ENCODE measurements at places on chromosomes 13 and 19.
A peak's percentile ranks its signal among the peaks of the same experiment; 100 is the strongest.

GRCh38 chr19:802498-803098 lies 5.3 kb downstream of the PTBP1 start:
- peaks cover 57% of the 10 kb centered on the region for H3K36me3 ChIP-seq
- H3K27ac ChIP-seq: peak overlapping the region; percentile 20
- peak overlapping the region; percentile 59 for H3K4me3 ChIP-seq
- no peaks in the 10 kb centered on the region for H3K27me3 ChIP-seq
- no peak for DNase-seq
- H3K4me1 ChIP-seq: peaks cover 24% of the 10 kb centered on the region

DNA sequence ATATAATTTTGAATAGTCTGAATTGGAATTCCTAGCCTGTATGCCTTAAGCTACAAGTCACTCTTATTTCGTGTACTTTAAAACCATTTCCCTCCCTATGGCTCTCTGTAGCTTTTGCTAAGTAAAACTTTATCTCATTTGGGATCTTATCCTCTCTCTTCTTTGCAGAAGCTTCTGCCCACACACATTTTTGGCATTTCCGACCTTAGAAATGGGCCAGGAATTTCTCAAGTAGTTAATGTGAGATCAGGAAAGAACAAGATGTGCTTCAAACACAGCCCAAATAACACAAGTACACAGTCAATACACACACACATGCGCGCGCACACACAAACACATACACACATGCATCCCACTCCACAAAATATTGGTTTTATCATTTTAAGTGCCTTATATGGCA lies 931.0 kb upstream of the MIR17HG start:
- DNase-seq: no peak
- no peaks in the 10 kb centered on the region for H3K4me1 ChIP-seq
- H3K36me3 ChIP-seq: no peaks in the 10 kb centered on the region
- H3K4me3 ChIP-seq: no peak overlapping the region
- no peak overlapping the region for H3K27ac ChIP-seq
- H3K27me3 ChIP-seq: no peaks in the 10 kb centered on the region

DNA sequence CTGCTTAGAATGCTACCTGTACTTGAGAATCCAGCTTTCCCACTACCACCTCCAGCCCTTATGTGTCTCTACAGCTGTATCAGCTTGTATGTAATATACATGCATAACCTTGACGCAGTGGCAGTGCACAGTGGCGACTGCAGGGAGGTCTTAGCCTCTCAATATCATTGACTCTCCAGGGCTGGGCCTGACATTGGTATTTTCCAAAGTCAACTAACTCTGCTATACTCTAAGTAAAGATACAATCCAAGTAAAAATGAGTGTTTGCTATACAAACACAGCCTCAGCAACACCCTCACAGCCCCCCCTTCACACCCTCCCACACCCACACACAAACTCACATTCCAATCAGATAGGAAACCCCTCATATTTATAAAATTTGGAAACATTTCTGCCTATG lies 6.7 kb upstream of the UBL3 start:
- DNase-seq: no peak
- H3K4me3 ChIP-seq: no peak overlapping the region
- no peaks in the 10 kb centered on the region for H3K27me3 ChIP-seq
- H3K27ac ChIP-seq: no peak overlapping the region

- H3K4me1 ChIP-seq: no peaks in the 10 kb centered on the region
- peaks cover 17% of the 10 kb centered on the region for H3K27me3 ChIP-seq
- no peak overlapping the region for H3K27ac ChIP-seq
- no peaks in the 10 kb centered on the region for H3K36me3 ChIP-seq
- no peak overlapping the region for H3K4me3 ChIP-seq
- DNase-seq: no peak
Observed at GRCh38 chr13:77536358-77536757, 852 bp downstream of the SCEL start.

DNA sequence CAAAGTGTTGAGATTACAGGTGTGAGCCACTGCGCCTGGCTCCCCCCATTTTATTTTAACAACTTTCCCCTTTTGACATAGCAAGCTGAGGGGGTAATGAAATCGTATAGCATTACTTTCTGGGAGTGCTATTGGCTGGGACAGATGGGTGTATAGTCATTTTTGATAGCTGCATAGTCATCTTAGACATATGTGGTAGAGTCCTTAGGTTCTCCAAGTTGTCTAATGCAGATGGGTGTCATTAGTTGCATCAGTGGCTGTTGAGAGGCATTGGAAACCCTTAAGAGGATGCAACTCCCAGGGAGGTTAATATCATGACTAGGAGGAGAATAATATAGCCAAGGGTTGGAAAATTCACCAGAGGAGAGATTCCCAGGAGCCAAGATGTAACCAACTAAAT lies 28.6 kb upstream of the PNMA8B start:
- peak overlapping the region; percentile 12 for H3K27ac ChIP-seq
- peaks cover 8% of the 10 kb centered on the region for H3K36me3 ChIP-seq
- H3K4me3 ChIP-seq: no peak overlapping the region
- H3K27me3 ChIP-seq: no peaks in the 10 kb centered on the region
- peaks cover 25% of the 10 kb centered on the region for H3K4me1 ChIP-seq

GRCh38 chr13:78603240-78603957 lies at the start of gene POU4F1:
POU4F1 (minus strand) TSS chr13:78603552; CDS start chr13:78603326, 226 bp downstream.
- DNase-seq: peak; percentile 67
- peak within 1 kb of the TSS; percentile 86 for H3K4me3 ChIP-seq
- H3K36me3 ChIP-seq: peaks cover 6% of the 10 kb centered on the region
- H3K27me3 ChIP-seq: peaks cover 90% of the 10 kb centered on the region
- peaks cover 29% of the 10 kb centered on the region for H3K4me1 ChIP-seq

DNA sequence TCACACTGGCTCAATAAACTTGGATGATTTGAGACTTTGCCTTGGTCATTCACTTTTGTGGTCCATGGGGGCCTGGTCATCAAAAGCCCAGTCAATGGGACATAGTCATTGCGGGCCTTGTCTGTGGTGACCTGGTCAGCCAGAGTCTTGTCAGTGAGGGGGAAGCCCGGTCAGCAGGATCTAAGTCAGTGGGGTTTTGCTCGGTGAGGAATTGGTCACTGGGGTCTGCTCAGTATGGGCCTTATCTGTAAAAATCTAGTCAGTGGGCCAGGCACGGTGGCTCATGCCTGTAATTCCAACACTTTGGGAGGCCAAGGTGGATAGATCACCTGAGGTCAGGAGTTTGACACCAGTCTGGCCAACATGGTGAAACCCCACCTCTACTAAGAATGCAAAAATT lies 63.7 kb upstream of the TPM4 start:
- no peaks in the 10 kb centered on the region for H3K4me1 ChIP-seq
- no peak for DNase-seq
- no peaks in the 10 kb centered on the region for H3K36me3 ChIP-seq
- H3K27ac ChIP-seq: no peak overlapping the region
- peaks cover 2% of the 10 kb centered on the region for H3K27me3 ChIP-seq
- no peak overlapping the region for H3K4me3 ChIP-seq

DNA sequence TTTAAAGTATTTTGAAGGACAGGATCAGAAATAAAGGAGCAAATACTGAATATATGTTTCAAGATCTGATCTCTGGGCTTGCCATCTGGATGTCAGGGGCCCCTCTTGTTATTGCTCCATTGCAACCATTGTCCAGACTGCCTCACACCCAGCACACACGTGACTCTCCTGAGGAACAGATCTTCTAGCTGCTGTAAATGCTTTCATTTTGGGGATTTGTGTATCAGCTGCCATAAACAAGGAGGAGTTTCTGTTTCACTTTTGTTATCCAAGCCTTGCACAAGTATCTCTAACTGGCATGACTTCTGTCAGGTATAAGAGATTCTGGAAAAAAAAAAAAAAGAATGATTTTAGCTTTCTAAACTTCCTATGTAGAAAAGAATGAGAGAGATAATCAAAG lies 1624.1 kb upstream of the PRR20A start:
- no peaks in the 10 kb centered on the region for H3K4me1 ChIP-seq
- H3K27ac ChIP-seq: no peak overlapping the region
- H3K36me3 ChIP-seq: no peaks in the 10 kb centered on the region
- H3K4me3 ChIP-seq: no peak overlapping the region

DNA sequence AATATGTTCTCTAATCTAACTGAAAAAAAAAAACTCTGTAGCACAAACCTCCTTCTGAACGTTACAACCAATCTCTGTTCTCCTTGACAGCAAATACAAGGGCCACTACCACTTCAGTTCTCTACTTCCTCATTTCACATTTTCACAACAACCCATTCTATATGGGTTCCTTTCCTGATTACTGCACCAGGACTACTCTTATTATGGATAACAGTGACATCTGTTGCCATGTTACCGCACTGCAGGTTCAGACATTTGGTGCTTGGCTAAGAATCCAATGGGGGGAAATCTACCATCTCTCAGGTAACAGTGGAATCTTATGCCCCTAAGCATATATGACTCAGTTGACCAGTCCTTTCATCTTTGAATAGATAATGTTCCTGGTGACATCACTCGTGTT lies 11.6 kb upstream of the FPR3 start:
- no peak overlapping the region for H3K4me3 ChIP-seq
- H3K27me3 ChIP-seq: peaks cover 5% of the 10 kb centered on the region
- H3K27ac ChIP-seq: no peak overlapping the region
- DNase-seq: no peak

DNA sequence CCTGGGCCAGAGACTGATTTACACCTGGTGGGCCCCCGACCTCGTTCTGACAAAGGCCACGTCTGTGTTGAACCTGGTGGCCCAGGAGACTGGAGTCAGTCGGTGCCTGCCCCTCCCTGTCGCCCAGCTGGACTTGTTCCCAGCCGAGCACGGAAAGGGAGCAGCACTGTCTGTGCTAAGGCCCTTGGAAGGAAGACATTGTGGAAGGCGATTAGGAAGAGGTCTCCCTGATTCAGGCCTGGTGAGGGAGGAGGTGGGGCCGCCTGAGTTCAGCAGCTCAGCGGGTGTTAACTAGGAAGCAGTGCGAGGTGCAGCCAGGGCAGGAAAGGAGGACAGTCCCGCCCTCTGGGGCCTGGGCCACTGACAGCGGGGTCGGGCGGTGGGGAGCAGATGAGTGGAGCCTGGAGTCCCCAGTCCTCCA lies 64.7 kb downstream of the GPR12 start:
- H3K4me3 ChIP-seq: no peak overlapping the region
- no peak for DNase-seq
- peaks cover 3% of the 10 kb centered on the region for H3K4me1 ChIP-seq
- no peaks in the 10 kb centered on the region for H3K27me3 ChIP-seq
- no peaks in the 10 kb centered on the region for H3K36me3 ChIP-seq

GRCh38 chr19:2081873-2082810 lies 14.0 kb downstream of the MOB3A start:
- peaks cover 75% of the 10 kb centered on the region for H3K36me3 ChIP-seq
- peak overlapping the region; percentile 98 for H3K27ac ChIP-seq
- DNase-seq: peak; percentile 61
- H3K4me1 ChIP-seq: peaks cover 45% of the 10 kb centered on the region

DNA sequence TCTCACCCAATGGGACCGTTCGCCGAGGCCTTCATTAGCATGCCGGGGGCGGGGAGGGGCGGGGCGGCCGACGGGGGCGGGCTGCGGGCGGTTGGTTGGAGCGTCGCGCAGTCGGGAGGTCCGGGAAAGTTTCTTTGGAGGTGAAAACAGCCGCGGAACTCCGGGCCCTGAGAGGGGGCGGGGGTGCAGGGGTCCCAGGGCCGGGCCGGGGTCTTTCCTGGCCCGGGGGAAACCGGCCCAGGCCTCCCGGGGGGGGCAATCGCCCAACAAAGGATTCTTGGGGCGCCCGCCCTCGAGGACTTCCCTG lies at the start of gene HMG20B:
TSS of gene HMG20B (plus strand) at position 90 of the 307 bp plus-strand sequence. CDS start 366 bp downstream, outside the sequence.
- H3K4me1 ChIP-seq: peaks cover 8% of the 10 kb centered on the region
- peak within 1 kb of the TSS; percentile 76 for H3K4me3 ChIP-seq
- H3K36me3 ChIP-seq: peaks cover 12% of the 10 kb centered on the region

- DNase-seq: no peak
- H3K4me1 ChIP-seq: peaks cover 7% of the 10 kb centered on the region
- H3K4me3 ChIP-seq: no peak overlapping the region
Observed at GRCh38 chr19:35063940-35064818, 22.7 kb downstream of the HPN start.

DNA sequence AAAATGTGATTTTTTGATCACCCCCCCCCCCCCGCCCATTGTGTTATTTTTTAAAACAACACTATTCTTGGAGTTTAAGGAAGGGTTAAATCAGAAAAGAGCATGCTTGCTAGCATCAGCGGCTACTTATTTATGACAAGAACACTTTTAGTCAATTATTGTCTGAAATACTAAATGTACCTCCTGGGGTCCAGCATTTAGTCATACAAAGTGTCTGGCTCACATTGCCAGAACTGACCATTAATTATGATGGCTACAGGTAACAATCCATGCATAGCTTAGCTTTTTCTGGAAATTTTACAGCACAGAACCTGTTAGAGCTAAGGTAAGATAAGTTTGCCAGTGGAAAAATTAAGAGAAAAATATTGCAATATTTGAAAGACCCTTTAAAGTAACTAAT lies 90.1 kb downstream of the PCDH9 start:
- no peaks in the 10 kb centered on the region for H3K36me3 ChIP-seq
- no peaks in the 10 kb centered on the region for H3K4me1 ChIP-seq
- H3K4me3 ChIP-seq: no peak overlapping the region

- DNase-seq: no peak
- H3K27ac ChIP-seq: no peak overlapping the region
- no peak overlapping the region for H3K4me3 ChIP-seq
- H3K27me3 ChIP-seq: peaks cover 48% of the 10 kb centered on the region
- H3K4me1 ChIP-seq: peaks cover 3% of the 10 kb centered on the region
Observed at GRCh38 chr13:74203576-74203975, 69.4 kb upstream of the KLF12 start.

- H3K4me3 ChIP-seq: peak overlapping the region; percentile 98
- H3K36me3 ChIP-seq: peaks cover 20% of the 10 kb centered on the region
- peak overlapping the region; percentile 94 for H3K27ac ChIP-seq
- peak; percentile 36 for DNase-seq
- H3K27me3 ChIP-seq: no peaks in the 10 kb centered on the region
- H3K4me1 ChIP-seq: peaks cover 25% of the 10 kb centered on the region
Observed at GRCh38 chr13:75550159-75550567, 572 bp downstream of the UCHL3 start.

GRCh38 chr13:45162194-45162593 lies 38.7 kb downstream of the KCTD4 start:
- H3K4me1 ChIP-seq: no peaks in the 10 kb centered on the region
- no peak overlapping the region for H3K27ac ChIP-seq
- no peaks in the 10 kb centered on the region for H3K27me3 ChIP-seq
- peaks cover 27% of the 10 kb centered on the region for H3K36me3 ChIP-seq
- no peak for DNase-seq

- DNase-seq: no peak
- no peaks in the 10 kb centered on the region for H3K27me3 ChIP-seq
- no peaks in the 10 kb centered on the region for H3K4me1 ChIP-seq
- H3K27ac ChIP-seq: no peak overlapping the region
Observed at GRCh38 chr19:6138066-6138465, 2.6 kb downstream of the ACSBG2 start.

DNA sequence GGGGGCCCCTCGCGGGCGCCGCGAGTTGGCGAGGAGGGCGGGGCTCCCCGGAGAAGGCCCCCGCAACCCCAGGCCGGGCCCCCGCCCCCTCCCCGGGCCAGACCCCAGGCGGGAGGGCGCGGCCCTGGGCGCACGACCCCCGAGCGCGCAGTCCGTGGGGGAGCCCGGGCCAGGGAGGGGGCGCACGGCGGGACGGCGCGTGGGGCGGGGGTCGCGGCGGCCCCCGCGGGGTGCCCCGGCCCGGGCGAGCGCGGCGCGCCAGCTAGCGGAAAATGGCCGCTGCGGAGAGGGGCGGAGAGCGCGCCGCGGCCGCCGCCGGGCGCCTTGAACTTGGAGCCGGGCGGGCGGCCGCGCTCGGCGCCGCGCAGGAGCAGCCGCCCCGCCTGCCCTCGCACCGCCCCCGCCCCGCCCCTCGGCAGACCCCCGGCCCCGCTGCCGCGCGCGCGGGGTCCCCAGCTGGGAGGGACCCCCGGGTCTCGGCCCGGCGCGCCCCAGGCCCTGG lies 6.4 kb upstream of the NFIC start:
- H3K36me3 ChIP-seq: no peaks in the 10 kb centered on the region
- H3K4me1 ChIP-seq: peaks cover 23% of the 10 kb centered on the region
- no peak overlapping the region for H3K4me3 ChIP-seq
- no peak overlapping the region for H3K27ac ChIP-seq

All from T-helper 2 cell treated with Interferon-gamma antibody and Interleukin-4, amounts not matched to agents 5 μg/mL and 100 μg/mL, for 36 hours (primary cell).